ENCODE measurements at places on chromosomes 5 and 9.

DNA sequence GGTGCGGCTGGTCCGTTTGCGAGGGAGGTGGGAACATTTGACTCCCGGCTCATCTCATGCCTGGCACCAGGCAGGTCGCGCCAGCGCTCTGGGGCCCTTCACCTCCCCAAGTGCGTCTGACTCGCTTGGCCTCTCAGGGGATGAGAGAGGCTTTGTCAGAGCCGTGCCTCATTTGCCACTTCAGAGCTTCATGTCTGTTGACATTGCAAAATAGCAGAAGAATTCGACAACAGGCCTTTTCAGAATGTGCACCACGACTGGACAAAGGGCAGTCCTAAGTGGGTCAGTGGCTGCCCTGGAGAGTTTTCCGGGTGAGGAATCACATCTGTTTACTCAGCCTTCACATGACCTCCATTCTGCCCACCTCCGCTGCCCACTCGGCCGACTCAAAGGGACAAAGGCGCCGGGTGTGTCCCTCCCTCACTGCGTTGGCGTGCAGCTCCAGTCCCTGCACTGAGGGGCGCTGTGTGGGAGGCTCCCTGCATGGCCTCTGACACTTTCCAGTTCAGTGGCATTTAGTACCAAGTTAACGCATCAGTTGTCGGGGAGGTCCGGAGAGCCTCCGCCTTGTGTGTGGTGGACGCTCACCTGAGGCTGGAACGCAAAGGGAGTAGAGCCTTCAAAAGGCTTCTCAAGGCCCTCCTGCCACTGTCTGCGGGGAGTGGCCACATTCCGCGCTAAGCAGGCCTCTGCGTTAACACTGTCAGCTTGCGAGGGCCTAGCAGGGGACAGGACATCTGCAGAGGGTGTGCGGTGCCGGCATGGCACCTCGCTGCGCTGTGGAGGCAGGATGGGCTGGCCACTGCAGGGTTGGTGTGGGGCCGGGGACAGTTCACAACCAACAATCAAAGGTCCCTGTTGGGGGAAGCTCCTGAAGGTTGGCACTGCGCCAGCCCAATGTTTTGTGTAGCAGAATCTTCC is 171.5 kb downstream of the NXNL2 start:
- no peak for DNase-seq

DNA sequence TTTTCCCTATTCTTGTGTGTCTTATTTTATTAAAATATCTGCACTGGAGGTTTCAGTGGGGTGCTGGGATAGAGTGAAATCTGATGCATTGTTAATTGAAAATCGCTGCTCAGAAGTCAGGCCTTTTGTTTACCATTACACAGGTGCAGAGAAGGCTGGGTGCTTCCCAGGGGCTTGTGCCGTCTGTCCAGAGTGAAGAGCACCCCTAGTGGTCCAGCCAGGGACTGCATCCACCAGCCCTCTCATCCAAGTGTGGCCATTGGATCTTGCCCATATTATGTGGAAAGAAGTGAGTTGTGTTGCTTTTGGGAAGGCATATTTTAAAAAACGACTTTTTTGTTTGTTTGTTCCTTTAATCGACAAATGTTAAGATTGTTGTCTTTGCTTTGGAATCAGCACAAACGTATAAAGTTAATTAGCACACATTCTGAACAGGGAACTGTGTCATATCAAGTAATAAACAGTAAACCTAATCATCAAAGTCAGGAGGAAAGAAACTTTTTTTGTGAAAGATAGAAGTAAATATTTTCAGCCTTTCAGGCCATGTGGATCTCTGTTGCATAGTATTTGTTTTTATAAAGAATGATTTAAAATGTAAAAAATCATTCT is 315.6 kb downstream of the MTRR start:
- peak; percentile 82 for DNase-seq

DNA sequence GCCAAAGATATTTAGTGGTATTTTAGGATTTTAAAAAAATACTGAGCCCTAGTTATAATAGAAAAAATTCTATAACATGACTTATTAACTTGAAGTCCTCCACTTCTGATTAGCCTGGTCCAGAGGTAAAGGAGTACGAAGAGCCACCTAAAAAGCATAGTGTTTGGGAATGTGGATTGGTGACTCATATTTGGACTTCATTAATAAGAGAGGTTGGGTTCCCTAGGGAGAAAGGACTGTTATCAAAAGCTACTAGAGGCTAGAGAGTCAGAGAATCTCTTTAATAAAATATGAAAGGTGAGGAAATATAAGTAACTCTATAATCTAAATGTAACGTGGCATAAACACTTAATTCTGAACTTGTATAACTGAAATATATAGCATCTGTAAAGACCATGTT is 180.7 kb upstream of the TARS1 start:
- DNase-seq: no peak

GRCh38 chr9:137707361-137707760 is 88.6 kb downstream of the EHMT1 start:
- DNase-seq: no peak

DNA sequence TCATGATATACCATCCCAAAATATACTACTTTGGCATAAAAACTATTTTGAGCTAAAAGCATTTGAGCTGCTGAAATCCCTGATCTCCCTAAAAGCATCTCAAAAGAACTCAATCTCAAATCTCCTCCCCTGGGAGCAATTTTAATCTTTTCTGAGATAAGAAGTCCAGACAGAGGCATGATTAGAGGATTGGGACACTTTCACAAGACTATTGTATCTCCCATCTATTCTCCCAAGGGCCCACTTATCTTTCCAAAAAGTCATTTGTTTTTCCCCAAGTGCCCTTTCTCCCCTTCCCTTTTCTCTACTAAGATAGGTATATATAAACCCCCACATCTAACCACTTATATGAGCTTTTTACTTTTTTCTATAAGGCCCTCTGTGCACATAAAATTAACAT is 79.7 kb downstream of the ALDH7A1 start:
- DNase-seq: no peak

GRCh38 chr5:62084391-62084790 is 221.6 kb upstream of the KIF2A start:
- DNase-seq: no peak

DNA sequence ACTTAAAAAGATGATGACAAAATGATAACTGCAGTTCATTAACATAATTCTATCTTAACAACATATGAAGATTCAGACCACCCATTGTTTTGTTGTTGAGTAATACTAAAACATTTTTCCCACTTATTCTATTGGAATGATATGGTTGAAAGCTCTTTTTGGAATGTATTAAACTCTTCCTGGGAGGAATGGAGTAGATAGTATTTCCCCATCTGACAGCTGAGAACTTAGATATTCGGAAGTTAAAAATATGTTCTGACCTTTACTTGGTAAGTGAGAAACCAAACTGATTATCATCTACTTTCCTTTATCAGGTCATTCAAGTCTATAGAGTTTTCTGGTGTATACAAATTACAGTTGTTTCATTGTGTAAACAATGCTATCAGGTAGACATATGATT is 452.9 kb downstream of the CSNK1G3 start:
- DNase-seq: no peak

DNA sequence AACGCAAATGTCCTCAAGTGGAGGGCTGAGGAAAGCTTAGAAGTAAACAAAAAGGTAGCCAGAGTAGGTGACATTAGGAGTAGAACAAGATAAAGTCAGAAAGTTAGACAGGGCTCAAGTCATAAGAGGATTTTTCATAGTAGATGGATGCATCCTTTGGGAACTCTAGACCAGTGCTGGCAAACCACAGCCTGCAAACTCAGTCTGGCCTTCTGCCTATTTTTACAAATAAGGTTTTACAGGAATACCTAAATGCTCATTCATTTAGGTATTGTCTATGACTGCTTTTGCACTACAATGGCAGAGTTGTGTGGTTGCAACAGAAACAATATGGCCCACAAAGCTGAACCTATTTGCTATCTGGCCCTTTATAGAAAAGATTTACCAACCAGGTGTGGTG is 116.0 kb upstream of the HMHB1 start:
- no peak for DNase-seq

DNA sequence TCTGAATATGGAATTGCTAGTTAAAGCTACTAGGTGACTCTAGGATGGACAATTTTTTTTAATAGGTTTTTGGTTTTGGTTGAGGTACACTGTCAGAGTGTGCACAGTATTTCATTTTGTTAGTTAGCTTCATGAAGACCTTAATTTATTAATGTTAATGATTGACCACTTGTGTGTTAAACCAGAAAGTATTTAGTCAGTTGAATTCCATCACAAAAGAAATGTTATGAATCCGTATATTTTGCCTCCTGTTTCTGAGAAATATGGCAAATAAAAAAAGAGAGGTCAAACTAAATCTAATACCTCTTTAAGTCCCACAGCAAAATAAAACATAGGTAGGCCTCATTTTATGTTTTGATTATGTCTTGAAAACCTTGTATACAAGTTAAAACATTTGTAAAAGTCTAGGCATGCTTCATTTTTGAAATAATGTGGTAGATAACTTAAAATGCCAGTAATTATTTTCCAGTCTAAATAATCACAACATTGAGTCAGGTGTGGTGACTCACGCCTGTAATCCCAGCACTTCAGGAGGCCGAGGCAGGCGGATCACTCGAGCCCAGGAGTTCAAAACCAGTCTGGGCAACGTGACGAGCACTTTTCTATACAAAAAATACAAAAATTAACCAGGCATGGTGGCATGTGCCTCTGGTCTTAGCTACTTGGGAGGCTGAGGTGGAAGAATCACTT is 50.8 kb downstream of the ITGA1 start:
- no peak for DNase-seq

DNA sequence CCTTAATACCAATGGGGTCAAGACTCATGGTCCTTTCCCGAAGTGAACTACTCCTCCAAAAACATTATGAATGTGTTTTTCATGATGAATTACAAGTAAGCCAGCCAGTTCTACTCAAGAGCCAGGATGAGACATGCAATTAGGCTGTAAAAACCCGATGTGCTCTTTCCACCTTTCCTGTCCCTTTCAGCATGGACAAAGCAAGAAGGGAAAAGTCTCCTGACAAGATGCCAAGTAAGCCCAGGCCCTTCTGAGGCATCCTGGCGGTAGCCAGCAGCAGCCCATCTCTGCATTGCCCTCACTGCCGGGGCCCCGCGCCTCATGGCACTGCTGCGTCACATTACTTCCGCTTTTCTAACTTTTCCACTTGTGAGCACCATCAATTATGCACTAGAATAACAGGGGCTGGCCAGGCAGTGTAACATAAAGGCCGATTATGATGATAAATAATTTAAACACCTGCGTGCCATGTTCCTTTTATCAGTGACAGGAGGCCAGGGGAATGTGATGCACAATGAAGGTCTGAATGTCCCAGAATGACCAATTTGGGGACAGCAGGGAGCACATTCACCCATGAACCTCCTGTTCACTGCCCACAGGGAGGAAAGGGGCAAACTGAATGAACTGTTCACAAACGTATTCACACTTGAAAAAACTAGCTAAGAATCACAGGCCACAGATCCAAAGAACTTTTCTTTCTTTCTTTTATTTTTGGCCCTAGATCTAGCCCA is 37.4 kb downstream of the EFNA5 start:
- DNase-seq: peak; percentile 33

GRCh38 chr9:96844040-96844439 is 10.3 kb downstream of the ZNF782 start:
- no peak for DNase-seq
